ENCODE measurements at places on chromosomes 4 and X.
A peak's percentile ranks its signal among the peaks of the same experiment; 100 is the strongest.

DNA sequence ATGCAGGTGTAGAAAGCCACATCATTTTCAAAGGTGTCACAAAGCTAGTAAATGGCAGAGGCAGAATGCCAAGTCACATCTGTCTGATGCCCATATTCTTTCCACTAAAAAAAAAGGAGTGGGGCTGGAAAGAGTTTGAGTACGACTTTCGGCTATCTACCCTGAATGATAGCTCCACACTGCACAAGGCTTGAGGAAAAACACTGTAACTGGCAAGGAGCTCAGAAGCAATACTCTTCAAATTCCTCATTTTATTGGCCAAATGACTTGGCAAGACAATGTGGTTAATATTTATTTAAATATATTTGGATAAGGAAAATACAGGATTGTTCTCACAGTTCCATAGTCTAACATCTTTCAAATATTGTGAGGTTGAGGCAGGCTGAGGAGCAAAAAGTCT is 5.4 kb upstream of the ADH1C start:
- no peak for DNase-seq
- no peak overlapping the region for H3K27ac ChIP-seq
- H3K4me3 ChIP-seq = no peak overlapping the region
- H3K36me3 ChIP-seq = no peaks in the 10 kb centered on the region

- no peaks in the 10 kb centered on the region for H3K4me1 ChIP-seq
- no peak for DNase-seq
- H3K27me3 ChIP-seq = no peaks in the 10 kb centered on the region
- H3K27ac ChIP-seq = peak overlapping the region; percentile 48
- H3K36me3 ChIP-seq = no peaks in the 10 kb centered on the region
- peak overlapping the region; percentile 54 for H3K4me3 ChIP-seq
Observed at GRCh38 chrX:150899191-150899757, 806 bp upstream of the CD99L2 start.

DNA sequence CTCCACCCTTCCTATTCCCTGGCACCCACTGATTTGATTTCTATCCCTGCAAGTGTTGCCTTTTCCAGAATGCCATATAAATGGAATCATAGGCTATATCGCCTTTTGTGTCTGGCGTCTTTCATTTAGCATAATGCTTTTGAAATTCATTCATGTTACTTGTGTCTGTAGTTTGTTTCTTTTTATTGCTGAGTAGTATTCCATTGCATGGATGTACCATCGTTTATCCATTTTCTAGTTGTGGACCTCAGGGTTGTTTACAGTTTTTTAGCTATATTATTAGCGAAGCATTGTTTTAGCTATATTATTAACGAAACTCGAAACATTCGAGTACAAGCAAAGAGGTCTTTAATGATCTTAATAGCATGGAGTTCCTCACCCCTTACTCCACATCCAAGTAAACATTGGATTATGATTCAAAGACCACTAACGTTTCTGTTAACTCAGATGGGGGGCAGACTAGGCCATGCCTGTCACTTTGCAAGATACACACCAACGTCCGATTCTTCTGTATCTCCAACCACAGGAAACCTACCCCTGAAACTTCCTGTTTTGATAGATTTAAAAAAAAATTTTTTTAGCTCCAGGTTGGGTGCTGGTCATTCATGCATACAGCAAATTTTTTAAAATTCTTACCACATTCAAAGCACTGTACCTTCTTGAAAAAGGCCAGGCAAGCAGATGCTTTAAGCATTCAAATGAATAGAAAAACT is 1.1 kb downstream of the DCK start:
- H3K27ac ChIP-seq = peak overlapping the region; percentile 83
- H3K27me3 ChIP-seq = no peaks in the 10 kb centered on the region
- peaks cover 41% of the 10 kb centered on the region for H3K4me1 ChIP-seq
- H3K4me3 ChIP-seq = peak overlapping the region; percentile 81

GRCh38 chr4:168411318-168412150 is 68.8 kb downstream of the DDX60L start:
- H3K27me3 ChIP-seq = no peaks in the 10 kb centered on the region
- no peak for DNase-seq
- no peak overlapping the region for H3K4me3 ChIP-seq
- no peaks in the 10 kb centered on the region for H3K36me3 ChIP-seq
- no peak overlapping the region for H3K27ac ChIP-seq

- no peaks in the 10 kb centered on the region for H3K36me3 ChIP-seq
- H3K4me1 ChIP-seq = no peaks in the 10 kb centered on the region
- no peak overlapping the region for H3K4me3 ChIP-seq
- DNase-seq = no peak
Observed at GRCh38 chr4:96016634-96017299, 176.9 kb downstream of the PDHA2 start.

- no peak overlapping the region for H3K4me3 ChIP-seq
- H3K36me3 ChIP-seq = no peaks in the 10 kb centered on the region
- DNase-seq = no peak
- H3K27me3 ChIP-seq = no peaks in the 10 kb centered on the region
- no peak overlapping the region for H3K27ac ChIP-seq
Observed at GRCh38 chr4:74635074-74635473, 159.2 kb downstream of the BTC start.

DNA sequence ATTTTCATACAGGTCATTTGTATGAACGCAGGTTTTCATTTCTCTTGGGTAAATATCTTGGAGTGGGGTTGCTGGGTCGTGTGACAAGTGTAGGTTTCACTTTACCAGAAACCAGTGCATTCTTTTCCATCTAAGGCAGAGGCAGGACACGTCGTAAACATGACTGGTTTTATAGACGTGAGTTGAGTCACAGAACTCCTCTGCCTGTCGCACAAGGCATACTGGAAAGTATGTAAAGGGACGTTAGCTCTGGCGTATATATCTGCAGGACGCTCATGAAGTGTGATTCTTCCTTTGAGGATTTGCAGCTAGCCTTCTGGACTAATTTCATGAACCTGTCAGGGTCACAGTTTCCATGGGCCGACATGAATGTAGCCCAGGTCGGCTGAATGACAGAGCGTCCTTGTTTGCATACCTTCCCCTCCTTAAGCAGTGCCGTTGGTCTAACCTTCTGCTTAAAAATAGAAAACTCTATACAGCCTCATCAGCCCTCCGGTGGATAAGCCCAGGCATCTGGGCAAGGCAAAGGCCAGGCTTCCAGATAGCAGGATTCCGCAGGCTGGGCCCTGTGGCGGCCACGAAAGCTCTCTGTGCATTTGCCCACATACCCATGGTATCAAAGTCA is 106.0 kb downstream of the GPR143 start:
- no peaks in the 10 kb centered on the region for H3K36me3 ChIP-seq
- no peak overlapping the region for H3K4me3 ChIP-seq

- H3K36me3 ChIP-seq = no peaks in the 10 kb centered on the region
- H3K27ac ChIP-seq = no peak overlapping the region
- H3K4me3 ChIP-seq = no peak overlapping the region
- no peaks in the 10 kb centered on the region for H3K4me1 ChIP-seq
- no peak for DNase-seq
Observed at GRCh38 chr4:165537028-165537648, 158.3 kb downstream of the CPE start.

DNA sequence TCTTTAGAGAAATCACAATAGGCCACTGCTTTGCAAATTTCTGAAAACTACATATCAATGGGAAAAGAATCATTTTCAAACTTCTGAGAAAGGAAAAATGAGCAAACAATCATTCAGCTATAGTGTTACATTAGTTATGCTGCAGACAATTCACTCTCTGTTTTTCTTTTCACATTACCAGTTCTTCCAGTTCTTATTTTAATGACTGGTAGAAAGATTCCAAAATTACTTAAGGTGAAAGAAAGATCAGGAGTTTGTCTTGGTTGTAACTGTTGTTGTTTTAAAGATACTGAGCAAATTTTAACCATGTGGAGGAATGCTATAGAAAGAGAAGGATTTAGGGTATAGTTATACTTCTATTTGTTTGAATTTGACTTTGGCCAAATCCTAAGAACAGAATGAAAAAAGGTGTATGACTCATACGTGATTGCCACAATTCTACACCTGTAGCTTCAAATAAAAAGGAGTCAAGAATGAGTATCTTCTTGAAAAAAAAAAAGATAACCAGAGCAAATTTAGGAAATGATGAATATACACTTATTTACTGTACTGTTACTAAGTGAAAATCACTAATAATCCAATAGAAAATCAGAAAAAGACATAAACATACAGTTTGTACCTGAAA is 21.0 kb upstream of the RASGEF1B start:
- no peak overlapping the region for H3K4me3 ChIP-seq
- H3K27me3 ChIP-seq = no peaks in the 10 kb centered on the region
- H3K27ac ChIP-seq = no peak overlapping the region
- H3K36me3 ChIP-seq = no peaks in the 10 kb centered on the region

DNA sequence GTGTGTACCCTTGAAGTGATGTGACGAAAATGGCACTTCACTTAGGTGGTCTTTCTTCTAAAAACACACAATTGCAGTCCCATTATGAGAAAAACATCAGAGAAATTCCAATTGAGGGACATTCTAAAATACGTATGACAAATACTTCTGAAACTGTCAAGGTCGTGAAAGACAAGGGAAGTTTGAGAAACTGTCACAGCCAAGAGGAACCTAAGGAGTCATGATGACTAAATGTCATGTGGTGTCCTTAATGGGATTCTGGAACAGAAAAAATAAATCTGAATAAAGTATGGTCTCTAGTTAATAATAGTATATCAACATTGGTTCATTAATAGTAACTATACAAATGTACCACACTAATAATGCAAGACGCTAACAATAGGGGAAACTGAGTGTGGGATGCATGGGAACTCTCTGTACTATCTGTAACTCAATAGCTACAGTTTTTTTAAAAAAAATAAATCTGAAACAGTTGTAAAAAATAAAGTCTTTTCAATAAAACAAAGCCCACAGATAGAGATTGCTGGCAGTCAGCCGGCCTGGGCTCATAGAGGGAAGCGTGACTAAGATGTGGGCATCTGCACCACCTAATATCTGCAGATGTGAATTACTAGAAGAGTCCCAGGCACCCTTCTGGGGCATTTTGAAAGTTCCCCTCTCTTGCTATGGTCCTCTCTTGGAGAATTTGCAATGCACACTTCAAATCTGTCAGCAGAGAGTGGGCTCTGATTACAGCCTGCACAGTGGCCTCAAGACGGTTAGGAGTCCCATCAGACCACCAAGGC is 47.6 kb downstream of the MID1IP1 start:
- H3K36me3 ChIP-seq = no peaks in the 10 kb centered on the region
- no peak for DNase-seq
- no peak overlapping the region for H3K4me3 ChIP-seq
- no peaks in the 10 kb centered on the region for H3K27me3 ChIP-seq
- H3K4me1 ChIP-seq = no peaks in the 10 kb centered on the region

DNA sequence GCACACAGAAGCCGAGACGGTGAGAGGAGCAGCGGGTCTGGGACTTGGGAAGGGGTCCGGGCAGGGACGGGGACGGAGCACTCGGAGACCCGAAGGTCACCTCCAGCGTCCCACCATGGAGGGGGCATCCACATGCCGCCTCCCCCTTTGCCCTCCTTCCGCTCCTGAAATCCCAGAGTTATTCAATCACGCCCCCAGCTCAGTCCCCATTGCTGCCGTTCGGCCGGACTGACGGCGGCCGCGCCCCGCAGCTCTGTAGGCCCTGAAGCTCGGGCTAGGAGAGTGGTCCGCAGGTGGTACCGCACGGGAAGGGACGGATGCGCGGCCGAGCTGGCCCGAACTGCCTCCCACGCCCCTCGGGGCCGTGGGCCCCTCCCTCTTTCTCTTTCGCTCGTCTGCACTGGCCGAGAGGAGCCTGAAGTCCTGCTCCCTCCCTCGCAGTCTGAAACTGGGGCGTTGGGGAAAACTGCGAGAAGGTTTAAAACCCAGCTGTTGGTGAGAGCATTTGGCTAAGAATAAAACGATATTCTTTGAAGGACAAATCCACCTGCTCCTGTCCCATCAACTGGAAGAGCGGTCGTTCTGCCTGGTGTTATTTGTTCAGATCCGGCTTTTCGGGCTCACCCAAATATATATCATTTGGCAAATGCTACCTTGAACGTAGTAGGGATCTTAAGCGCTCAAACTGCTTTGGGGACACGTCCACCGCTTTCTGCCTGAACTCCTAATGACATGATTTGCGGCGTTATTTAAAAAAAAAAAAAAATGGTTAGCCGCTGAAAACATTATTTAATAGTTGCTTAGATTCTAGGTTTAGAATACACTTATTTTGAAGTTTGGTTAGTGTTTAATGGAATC is 719 bp downstream of the USO1 start:
- peak overlapping the region; percentile 95 for H3K27ac ChIP-seq
- no peaks in the 10 kb centered on the region for H3K27me3 ChIP-seq
- H3K4me3 ChIP-seq = peak overlapping the region; percentile 70
- no peak for DNase-seq
- peaks cover 59% of the 10 kb centered on the region for H3K4me1 ChIP-seq
- H3K36me3 ChIP-seq = no peaks in the 10 kb centered on the region

- H3K4me3 ChIP-seq = no peak overlapping the region
- H3K4me1 ChIP-seq = peaks cover 5% of the 10 kb centered on the region
- no peaks in the 10 kb centered on the region for H3K36me3 ChIP-seq
- H3K27ac ChIP-seq = no peak overlapping the region
- no peaks in the 10 kb centered on the region for H3K27me3 ChIP-seq
Observed at GRCh38 chr4:152515678-152516077, 20.2 kb downstream of the FBXW7 start.

DNA sequence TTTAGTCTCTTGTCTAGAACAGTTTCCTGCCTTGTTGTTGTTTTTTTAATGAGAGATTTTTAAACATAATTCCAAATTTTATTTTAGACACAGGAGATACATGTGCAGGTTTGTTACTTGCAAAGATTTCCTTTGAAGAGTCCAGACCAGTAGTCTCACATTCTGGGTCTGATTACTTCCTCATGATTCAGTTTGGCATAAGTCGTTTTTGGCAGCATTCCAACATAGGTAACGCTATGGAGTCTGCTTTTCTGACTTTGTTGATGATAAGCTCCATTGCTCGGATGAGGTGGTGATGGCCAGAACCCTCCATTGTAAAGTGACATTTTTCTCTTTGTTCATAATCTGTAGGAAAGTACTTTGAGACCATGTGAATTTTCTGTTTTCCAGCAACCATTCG is 74.7 kb downstream of the CLCN4 start:
- H3K4me1 ChIP-seq = no peaks in the 10 kb centered on the region
- H3K27ac ChIP-seq = no peak overlapping the region
- H3K4me3 ChIP-seq = no peak overlapping the region
- DNase-seq = no peak
- H3K27me3 ChIP-seq = no peaks in the 10 kb centered on the region

DNA sequence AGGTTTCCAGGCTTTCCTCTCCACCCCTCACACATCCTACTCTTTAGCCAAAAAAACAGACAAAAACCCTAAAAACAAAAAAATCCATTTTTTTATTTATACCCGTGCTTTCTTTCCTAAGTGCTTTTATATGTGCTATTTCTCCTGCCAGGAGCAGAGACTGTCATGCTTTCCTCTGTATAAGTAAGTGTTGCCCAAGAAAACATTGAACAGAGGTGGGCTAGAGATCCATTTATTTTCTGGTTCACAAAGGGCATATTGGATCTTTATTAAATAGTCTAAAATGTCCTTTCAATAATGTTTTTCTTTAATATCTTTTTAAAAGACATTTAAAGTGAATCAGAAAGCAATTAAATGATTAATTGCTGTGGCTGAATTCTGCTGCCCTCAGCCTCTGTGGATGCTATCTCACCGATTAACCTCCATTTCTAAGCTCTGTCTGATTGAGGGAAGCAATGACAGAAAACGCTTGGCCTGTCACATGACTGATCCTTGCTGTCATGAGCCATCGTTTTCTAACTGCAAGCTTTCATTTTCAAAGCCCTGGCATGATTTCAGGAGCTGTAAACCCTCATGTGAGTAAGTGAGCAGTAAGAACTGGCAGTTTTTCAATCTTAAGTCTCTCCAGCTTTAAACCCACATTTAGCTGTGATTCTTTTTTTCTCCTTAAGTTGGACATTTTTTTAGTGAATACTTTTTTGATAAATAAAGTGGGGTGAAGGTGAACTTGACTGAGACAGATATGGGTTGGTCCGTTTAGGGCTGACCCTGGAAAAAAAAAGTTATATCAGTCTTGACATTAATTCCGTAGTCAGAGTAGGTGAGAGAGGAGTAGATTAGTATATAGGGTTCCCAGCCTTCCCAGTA is 180.7 kb upstream of the PGRMC2 start:
- no peak for DNase-seq

Measured in vagina (tissue), 2 donors.